Thymus (tissue), 14 donors: ENCODE measurements at places on chromosomes 4 and X. TPM values are rescaled to one million over a fixed set of nuclear protein-coding genes. Genes with fewer than 3 reads are reported as not detected.
A peak's percentile ranks its signal among the peaks of the same experiment; 100 is the strongest.

GPR143 gene
- total RNA-seq, result 1.7 TPM

PCSK1N gene
- total RNA-seq, result 0.33 TPM

DNA sequence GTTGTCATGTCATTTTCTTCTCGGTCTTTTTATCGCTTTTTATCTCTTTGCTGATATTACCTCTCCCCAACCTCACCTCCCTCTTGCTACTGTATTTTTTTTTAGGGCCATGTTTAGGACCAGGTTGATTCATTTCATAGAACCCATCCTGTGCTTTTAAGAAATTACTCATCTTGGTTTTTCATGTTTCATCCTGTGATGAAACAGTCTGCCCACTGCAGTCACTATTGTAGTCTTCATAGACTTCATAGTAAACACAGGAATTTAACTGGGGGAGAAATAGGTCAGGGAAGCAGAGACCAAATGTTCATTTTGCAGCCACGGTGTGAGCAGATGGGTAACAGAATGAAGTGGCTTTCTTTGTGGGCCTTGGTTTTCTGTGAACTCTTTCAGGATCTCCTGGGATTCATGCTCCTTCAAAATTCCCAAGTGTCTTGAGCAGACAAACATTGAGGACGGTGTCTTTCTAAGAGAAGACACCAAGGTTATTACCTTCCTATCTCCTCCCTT lies 161.8 kb downstream of the NAA11 start:
- no peak for DNase-seq

GRCh38 chrX:56995271-56995994 lies at the start of gene SPIN3:
Gene SPIN3, minus strand, starts transcription at chrX:56995541. Its CDS starts 594 bp downstream, at chrX:56994947.
- no peak for DNase-seq

DNA sequence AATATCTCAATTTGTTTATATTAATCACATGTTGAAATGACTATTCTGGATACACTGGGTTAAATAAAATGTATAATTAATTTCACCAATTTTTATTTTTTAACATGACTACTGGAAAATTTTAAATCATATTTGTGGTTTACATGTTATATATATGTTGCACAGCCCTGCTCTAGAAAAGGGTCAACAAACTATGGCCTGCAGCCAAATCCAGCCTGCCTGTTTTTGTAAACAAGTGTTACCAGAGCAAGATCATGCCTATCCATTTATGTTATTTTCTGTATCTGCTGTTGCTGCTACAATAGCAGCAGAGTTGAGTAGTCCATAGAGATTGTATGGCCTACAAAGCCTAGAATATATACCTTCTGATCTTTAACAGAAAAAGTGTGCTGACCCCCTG lies 1.2 kb downstream of the TCEANC start:
- DNase-seq, result no peak

DNA sequence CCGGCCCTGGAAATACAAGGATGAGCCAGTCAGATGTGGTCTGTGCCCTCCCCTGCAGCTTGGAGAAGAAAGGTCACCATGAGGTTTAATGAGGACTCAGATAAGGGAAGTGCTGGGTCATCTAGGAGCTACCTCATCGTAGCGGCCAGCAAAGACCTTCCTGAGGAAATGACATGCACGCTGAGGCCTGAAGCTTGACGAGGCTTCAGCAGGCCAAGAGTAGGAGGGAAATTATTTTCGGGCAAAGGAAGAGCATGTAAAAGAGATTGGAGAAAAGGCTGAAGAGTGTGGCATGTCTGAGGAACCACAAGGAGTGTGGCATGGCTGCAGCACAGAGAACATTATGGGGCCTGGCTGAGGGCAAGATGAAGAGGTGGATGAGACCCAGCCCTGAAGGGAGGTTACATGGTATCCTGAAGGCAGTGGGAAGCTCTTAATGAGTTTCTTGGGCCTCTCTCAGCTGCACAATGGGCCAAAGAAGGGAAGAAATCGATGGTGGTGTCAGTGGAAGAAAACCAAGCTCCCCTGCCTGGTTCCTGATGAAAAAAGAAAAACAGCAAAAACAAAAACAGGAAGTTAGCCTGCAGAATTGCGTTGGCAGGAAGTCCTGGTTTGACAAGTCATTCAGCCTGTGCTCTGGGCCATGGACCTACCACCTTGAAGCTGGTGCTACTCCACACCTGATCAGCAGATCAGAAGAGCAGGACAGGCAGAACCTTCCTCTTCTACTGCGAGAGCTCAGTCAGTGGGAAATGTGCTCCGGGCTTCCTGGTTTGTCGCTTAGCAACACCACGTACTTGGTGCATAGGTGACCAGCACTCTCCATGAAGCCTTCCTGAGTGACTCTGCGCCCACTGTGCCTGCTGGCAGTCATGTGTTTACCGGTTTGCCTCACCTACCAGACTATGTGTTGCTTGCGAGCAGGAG lies 134.5 kb upstream of the KLF3 start:
- no peak for DNase-seq

GRCh38 chr4:98544818-98545414 lies 113.5 kb downstream of the TSPAN5 start:
- no peak for DNase-seq

- DNase-seq, result peak; percentile 70
Observed at GRCh38 chr4:77852892-77853495, 9.6 kb upstream of the MRPL1 start.

- DNase-seq, result no peak
Observed at GRCh38 chr4:7151668-7152227, 40.6 kb upstream of the SORCS2 start.

- DNase-seq, result no peak
Observed at GRCh38 chrX:110786486-110786885, 9.1 kb downstream of the CHRDL1 start.

GRCh38 chrX:153725039-153725831 lies 579 bp downstream of the ABCD1 start:
- no peak for DNase-seq

GRCh38 chr4:102439236-102439614 lies 61.9 kb upstream of the NFKB1 start:
- no peak for DNase-seq

DNA sequence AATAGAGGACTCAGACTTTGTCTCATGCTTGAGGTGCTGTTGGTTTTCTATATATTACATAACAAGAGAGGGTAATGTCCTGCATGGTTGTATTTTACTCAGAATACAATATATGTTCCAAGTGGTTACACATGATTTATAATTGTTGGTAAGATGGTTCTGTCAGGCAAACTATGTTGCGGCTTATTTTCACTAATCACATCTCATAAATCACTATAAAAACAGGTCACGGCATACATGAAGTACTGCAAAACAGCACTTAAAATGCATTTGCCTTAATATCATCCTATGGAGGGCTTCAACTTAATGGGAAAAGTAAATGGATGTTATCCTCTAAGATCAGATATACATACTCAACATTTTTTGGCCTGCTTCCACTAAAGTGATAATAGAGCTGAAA lies 246.0 kb upstream of the ARSJ start:
- DNase-seq, result no peak

- no peak for DNase-seq
Observed at GRCh38 chr4:181672751-181673150, 570.5 kb upstream of the TENM3 start.
